ENCODE measurements at places on chromosomes 7 and 10. TPM values are rescaled to one million over a fixed set of nuclear protein-coding genes. Genes with fewer than 3 reads are reported as not detected.

DNA sequence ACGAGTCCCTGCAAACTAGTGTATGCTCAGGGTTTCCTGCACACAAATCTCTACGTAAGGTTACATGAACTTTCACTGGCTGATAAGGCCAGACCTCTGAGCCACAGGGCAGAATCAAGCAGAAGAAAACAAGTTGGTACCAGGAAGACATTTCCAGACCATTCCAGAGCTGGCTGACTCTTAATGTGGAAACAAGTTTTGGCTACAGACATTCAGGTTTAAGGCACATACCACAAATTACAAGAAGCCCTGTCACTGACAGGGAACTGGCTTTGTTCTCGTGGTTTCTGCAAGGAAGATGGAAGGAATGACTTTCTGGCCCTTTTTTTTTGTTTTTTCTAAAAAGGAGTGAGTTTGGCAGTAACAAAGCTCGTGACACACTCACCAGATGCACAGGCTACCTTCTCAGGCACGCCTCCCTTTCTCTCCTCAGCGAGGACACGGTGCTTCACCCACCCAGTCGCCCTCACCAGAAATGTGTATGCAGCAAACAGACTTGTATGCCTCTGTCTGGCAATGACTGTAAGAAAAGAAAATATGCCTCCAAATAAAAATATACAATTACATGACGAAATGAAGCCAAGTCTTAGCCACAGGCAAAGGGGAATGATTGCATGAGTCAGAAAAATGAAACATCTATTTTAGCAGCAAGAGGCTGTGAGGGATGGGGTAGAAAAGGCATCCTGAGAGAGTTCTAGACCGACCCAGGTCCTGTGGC, 22.6 kb downstream of the PLAC9 start:
- DNase-seq = no peak

DNA sequence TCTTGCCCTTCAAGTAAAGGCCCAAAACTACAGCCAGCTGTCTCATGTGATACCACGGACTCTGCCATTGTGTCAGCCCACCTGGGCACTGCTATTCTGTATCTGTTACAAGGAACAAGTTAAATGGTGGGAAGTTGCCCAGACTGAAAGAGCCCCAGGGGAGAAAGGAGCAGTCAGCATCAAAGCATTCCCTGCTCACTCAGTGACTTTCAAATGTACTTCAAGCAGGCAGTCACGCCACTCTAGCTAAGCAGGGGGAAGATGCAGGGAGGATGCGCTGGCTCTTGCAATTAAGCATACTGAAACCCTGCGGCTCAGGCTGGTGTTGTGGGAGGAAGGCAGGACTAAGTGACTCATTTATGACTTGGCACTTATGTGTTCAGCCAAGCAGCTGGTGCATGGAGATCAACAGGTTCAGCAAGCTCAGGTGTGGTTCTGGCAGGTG, 1249.6 kb downstream of the TYW1 start:
- DNase-seq = no peak

DNA sequence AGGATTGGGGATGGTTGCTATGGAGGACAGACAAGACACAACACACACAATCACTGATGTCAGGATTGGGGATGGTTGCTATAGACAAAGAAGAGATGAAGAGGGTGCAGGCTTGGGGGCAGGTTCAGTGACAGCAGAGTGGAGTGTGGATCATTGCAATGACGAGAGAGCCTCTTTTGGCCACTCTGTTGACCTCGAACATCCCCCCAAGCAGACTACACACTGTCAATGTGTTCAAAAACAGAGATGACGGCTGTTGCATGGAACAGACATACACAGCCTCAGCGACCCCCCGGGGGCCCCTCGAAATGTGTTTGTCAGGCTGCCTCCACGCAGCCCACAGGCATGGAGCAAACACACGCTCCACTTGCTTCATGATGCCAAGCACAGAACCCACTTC, 133.0 kb downstream of the PTPRN2 start:
- no peak for DNase-seq

GRCh38 chr7:106071356-106071998, 40.6 kb downstream of the SYPL1 start:
- peak; percentile 83 for DNase-seq

DNA sequence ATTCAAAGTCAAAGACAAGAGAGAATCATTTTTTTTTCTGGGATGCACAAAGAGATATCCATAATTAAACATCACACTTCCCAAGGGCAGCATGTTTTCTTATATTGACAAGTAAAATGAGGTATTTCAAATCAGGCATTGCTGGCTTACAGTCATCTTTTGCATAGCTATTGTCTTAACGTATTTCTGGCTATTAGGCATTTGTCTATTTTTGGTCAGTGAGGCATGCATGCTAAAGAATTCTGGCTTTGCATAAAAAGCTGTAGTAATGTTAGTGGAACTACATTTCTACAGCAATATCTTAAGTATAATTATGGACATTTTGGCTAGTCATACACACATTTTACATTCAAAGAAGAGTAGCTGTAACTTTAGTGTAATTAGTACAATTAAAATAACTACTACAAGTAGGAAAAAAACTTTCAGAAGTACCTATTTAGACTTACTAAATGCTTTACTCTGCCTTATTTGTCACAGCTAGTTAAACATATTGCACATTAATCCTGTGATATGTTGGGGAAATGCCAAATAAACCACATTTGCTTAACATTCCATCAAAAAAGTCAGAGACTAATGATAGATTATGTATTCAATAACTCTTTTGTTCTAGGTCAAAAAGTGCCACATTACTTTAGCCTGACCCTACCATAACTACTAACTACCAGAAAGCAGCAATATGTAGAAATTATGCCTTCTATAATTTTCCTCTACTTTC, 76.4 kb downstream of the RELN start:
- no peak for DNase-seq

DNA sequence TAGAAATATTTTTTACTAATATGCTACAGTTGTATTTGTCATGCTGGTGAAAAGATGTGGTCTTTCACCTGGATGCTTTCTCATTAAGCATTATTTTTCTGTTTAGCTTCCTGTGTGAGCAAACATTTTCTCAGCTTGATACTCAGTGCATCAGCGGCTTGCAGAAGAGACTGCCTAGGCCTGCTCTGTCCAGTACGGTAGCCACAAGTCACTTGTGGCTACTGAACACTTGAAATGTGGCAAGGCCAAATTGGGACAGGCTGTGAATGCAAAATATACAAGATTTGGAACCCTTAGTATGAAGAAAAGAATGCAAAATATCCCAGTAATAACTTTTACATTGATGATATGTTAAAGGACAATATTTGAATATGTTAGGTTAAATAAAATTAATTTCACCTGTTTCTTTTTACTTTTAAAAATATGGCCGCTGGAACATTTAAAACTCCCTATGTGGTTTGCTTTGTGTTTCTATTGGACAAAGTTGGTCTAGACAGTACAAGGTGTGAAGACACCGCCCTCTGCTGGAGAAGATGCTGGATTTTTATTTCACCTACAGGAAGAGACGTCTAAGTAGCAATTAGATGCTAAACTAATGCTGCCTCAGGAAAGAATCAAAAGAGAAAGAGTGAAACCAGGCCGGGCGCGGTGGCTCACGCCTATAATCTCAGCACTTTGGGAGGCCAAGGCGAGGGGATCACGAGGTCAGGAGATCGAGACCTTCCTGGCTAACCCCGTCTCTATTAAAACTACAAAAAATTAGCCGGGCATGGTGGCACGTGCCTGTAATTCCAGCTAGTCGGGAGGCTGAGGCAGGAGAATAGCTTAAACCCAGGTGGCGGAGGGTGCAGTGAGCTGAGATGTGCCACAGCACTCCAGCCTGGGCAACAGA, 5.3 kb downstream of the SRGN start:
- DNase-seq = peak; percentile 78

DNA sequence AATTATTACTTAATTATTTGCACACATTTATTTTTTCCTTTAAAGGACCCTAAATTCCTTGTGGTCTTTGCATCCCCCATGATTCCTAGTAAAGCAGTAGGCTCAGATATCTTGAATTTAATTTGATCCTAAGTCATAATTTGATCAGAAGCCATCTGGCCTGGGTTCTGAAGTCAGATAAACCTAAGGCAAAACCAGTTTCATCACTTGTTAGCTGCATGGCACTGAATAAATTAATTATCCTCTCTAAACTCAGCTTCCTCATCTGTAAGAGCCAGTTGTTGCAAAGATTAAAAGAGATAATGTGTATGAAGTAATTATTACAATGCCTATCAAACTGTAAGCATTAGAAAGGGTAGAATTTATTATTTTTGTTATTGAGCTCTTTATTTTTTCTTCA, 293.1 kb downstream of the GRM8 start:
- DNase-seq = no peak

DNA sequence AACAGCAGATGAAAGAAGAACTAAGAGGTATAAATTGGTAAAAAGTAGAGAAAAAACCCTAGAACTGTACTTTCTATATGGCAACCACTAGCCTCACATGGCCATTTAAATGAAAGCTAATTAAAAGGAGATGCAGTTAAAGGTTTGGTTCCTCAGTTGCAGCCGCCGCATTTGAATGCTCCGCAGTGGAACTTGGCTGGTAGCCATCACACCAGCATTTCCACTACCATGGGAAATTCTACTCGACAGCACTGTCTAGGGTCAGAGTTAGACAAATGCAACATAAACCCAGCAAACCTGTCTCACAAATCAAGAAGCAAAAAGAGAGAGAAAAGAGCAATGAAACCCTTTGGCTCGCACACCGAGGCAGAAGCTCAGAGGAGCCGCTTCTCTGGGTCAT, 29.7 kb downstream of the VIPR2 start:
- no peak for DNase-seq

- no peak for DNase-seq
Observed at GRCh38 chr10:55369670-55370420, 568.8 kb upstream of the PCDH15 start.

DNA sequence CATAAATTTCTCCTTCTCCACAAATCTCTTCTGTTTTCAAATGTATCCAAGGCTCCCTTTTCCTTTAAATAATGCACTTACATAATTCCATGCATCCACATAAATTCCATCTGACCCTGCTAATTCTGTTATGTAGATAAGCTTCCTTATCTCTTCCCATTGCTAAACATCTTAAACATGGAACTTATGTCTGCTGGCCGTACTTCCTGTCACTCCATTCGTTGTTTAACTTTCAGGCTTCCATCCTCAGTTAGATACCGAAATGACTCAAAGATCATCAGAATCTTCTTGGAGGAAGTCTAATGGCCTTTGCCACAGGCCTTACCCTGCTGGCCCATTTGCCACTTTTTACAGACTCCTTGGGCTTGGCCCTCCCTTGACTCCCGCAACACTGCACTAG, 330.9 kb downstream of the GFRA1 start:
- no peak for DNase-seq

DNA sequence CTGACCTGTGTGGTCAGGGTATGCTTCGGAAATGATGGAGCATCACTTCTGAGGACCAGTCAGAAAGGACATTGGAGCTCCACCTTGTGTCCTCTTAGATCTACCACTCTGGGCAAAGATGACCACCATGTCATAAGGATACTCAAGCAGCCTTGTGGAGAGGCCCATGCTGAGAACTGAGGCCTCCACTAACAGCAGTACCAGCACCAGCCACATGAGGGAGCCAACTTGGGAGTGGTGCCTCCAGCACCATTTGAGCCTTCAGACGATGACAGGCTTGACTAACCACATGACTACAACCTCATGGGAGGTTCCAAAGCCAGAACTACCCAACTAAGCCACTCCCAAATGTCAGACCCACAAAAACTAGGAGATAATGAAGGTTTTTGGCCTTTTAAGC, 116.0 kb downstream of the NPTX2 start:
- no peak for DNase-seq

DNA sequence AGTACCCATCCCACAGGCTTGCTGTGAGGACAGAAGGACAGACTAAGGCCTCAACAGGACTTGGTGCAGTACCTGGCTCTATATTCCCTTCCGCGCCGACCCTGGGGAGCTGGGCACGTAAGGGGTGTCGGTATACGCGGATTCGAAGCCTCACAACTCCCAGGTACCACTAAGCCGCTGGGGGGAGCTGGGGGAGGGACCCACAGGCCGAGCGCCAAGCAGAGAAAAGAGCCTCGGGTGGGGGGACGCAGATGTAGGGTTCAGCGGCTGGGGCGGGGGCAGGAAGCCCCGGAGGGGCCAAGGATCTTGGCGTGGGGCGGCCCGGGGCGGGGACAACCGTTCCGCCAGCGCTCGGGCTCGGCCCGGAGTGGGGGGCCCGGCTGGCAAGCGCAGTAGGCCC, 126.4 kb upstream of the ZNF746 start:
- no peak for DNase-seq

The LRRC27 gene
- polyA plus RNA-seq = 27.7 TPM

The ANKMY2 gene
- 36.9 TPM for polyA plus RNA-seq

The MNX1 gene
- 0.76 TPM for polyA plus RNA-seq

The JCAD gene
- 74.1 TPM for polyA plus RNA-seq

The REPIN1 gene
- 75.9 TPM for polyA plus RNA-seq

The INMT gene
- polyA plus RNA-seq = 33.8 TPM

The TEX36 gene
- not detected for polyA plus RNA-seq

The COL28A1 gene
- 2.2 TPM for polyA plus RNA-seq
